Effector CD8-positive, alpha-beta T cell (primary cell): ENCODE measurements at places on chromosomes 2 and 18.

DNA sequence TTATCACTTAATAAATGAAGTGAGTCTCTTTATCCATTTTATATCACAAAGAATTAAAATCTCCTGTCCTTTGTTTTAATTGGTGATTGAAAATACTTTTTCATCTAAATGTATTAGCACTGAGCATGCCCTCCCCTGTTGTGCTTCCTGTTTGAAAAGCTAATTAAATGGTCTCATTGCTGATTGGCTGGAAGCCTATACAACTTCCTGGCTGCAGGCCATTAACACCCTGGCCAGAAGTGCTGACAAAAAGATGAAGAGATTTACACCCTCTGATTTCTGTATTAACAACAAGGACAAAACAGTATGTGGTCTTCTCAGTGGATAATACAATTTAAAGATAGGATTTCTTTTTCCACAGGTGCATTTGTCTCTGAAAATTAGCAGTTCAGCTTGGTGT, 548.0 kb downstream of the DCC start:
- DNase-seq = no peak

DNA sequence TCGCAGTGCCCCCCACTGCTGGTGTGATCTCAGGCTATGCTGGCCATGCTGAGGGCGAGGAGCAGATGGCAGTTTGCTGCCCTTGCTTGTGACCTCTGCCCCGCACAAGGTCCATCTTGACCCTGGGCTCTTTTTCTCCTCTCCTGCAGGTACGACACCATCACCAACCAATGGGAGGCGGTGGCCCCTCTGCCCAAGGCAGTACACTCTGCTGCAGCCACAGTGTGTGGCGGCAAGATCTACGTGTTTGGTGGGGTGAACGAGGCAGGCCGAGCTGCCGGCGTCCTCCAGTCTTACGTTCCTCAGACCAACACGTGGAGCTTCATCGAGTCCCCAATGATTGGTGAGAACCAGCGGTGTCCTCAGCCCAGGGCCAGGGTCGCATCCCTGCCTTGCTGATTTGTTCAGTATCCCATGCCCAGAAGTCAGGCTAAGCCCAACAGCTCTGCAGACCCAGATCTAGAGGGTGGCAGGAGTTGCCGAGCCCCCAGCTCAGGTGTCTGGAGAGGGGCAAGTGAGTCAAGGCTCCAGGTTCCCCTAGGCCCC, 223.8 kb downstream of the ATAD2B start:
- no peak for DNase-seq

- no peak for DNase-seq
Observed at GRCh38 chr2:75326645-75327044, 127.3 kb upstream of the TACR1 start.

- DNase-seq = no peak
Observed at GRCh38 chr18:44786257-44786656, 105.6 kb downstream of the SETBP1 start.

DNA sequence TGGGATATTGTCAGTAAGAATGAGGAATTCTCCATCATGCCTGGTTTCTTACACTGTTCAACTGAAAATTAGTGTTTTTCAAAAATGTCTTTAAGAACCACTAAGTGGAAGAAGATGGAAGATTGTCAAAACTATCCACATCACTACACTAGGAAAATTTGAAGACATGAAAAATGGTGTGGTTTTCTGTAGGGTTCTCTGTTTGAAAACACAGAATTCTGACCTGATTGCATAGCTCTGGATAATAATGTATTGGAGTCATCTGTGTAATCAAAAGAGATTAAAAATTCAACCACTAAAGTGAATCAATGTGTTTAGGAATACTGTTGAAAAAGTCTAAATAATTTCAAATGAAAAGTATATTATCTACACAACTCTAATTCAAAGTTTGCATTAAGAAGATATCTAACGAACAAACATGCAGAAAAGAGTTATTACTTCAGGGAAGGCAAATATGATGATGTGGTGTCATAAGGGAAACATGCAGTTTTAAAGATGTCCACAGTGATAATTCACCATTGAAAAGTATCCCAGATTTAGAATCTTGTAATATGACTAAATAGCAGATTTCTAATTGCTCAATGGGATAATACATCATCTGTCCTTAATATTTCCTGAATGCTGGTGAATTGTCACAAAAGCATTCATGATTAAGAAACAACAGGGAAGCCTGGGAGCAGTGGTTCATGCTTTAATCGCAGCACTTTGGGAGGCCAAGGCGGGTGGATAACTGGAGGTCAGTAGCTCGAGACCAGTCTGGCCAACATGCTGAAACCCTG, 116.9 kb downstream of the ERBB4 start:
- DNase-seq = no peak

DNA sequence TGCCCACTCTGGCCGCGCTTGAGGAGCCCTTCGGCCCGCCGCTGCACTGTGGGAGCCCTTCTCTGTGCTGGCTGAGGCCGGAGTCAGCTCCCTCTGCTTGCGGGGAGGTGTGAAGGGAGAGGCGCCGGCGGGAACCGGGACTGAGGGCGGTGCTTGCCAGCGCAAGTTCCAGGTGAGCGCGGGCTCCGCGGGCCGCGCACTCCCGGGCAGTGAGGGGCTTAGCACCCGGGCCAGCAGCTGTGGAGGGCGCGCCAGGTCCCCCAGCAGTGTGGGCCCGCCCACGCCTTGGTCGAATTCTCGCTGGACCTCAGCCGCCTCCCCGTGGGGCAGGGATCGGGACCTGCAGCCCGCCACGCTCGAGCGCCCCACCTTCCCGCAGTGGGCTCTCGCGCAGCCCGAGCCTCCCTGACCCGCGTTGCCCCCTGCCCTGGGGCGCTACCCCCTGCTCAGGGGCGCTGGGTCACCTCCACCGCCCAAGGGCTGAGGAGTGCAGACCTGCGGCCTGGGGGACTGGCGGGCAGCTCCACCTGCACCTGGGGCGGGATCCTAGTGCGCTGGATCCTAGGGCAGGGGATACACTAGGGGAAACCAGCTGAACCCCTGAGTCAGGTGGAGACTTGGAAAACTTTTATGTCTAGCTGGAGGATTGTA, 97.3 kb downstream of the CD8B2 start:
- no peak for DNase-seq
